ENCODE measurements at places on chromosomes 4 and X.

DNA sequence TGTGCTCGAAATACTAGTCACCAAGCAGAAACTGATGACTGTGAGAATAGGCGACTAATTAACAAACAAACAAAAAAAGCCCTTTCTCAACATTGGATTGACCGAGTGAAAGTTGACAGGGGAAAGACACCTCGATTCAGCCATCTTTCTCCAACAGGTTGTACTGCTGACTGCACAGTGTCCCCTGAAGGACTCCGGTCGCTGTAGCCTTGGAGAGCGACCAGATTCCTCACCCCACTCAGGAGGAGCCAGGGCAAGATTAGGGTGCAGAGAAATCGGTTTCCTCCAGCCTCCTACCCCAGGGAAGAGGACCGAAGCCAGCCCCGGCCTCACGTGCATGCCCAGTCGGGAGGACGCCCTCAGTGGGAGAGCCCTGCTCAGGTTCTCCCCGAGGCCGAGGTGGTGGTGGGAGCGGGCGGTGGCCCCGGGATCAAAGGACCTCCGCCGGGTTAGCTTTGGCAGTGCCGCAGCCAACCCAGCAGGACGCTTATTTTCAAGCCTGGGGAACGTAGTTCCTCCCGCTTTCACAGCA is 1.1 kb upstream of the RAP1GDS1 start:
- no peak for DNase-seq

- no peak for DNase-seq
Observed at GRCh38 chr4:129335818-129336217, 239.9 kb downstream of the C4orf33 start.

DNA sequence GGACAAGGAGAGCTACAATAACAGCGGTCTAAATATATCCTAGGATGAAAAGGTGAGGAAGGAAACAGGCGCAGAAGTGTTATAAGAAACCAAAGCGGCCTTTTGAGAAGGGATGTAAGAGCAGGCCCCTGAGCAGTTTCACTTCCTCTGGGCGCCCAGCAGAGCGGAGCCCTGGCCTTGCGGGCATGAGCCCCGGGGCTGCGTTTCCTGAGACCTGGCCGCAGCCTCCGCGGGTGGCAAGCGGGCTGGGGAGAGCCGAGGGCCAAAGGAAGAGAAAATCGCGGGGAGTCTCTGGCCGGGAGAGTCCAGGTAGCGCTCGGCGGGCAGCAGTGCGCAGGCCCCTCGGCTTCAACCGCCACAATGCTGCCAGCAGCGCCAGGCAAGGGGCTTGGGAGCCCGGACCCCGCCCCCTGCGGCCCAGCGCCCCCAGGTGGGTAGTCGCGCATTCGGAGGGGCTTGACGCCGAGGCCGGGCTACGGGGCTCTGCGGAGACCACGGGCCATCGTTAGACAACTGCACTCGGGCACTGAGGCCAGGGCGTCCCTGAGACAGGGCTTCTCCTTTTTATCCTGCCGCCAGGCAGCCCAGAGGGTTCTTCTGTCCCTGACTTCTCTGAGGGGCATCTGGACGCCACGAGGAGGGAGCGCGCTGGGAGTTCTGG is at the start of gene BANK1:
Gene BANK1 (plus strand): TSS at position 210 of the 661 bp plus-strand sequence. CDS start 151 bp downstream, at position 361.
- DNase-seq, result peak; percentile 1

DNA sequence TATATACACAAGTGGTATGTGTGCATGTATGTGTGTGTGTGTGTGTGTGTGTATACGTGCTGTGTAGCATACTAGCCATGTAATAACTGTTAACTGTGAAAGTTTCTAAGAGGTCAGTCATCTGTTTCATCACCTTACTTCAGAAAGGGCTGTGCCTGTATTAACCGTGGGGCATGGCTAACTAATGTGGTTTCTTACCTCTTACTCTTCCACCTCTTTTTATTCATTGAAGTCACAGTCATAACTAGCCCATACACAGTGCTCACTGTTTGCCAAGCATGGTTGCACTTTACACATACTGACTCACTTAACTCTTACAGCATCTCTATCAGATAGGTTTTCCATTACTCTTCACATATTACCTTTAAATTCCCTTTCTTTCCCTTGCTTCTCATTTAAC is 23.7 kb upstream of the LRAT start:
- DNase-seq, result no peak

DNA sequence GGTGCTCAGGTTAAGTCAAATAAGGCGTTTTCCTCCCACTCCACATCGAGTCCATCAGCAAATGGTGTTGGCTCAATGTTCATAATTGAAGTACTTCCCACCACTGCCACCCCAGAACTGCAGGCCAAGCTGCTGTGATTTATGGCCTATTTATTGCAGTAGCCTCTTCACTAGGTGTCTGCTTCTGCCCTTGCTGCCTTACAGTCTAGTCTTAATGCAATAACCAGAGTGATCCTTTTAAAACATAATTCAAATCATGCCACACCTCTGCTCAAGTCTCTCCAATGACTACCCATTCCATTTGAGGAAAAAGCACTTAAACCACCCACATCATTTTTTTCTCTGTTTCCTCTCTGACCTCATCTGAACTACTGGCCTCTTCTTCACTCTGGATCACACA is 220.3 kb downstream of the KCNIP4 start:
- no peak for DNase-seq

DNA sequence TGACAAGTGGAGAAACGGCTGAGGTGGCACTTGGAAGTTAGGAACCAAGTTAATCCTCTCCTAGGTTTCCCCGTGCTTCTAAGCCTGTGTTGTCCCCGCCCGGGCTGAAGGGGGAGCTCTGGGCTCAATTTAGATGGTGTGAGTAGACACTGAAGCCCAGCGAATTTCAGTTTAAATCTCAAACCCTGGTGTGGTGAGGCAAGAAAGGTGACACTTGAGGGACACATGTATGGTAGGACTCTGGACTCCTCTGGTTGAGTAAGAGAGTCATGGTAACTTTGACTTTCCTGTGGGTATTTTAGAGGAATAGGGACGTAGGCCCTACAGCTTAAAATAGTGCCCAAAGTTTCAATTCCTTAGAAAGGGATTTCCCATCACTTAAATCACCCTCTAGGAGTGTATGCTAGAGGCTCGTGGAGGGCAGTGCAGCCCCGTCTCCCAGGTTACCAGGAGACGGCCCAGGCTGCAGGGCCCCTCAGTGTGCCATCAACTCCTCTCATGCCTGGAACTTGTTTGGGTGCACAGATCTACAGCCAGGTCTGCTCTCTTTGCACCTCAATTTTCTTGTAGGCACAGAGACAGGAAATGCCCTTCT is 24.0 kb downstream of the HAND2 start:
- DNase-seq, result no peak

DNA sequence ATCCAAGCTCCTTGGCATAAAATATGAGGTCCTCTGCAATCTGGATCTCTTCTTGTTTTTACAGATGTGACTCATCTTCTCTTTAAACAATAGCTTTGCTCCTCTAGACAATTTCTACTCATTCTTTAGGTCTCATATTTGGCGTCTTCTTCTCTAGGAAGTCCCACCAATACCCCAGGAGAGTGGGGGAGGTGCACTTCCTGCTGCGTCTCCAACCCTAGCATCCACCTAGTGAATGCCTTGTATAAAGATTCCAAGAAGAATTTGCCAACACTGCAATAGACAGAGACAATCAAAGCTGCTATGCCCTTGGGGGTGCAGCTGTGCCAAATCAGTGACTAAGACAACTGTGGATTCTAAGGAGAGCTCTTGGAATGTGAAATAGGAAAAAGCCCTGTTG is 45.7 kb upstream of the SLC10A7 start:
- no peak for DNase-seq

- DNase-seq, result no peak
Observed at GRCh38 chr4:132982151-132982550, 166.9 kb upstream of the PCDH10 start.

DNA sequence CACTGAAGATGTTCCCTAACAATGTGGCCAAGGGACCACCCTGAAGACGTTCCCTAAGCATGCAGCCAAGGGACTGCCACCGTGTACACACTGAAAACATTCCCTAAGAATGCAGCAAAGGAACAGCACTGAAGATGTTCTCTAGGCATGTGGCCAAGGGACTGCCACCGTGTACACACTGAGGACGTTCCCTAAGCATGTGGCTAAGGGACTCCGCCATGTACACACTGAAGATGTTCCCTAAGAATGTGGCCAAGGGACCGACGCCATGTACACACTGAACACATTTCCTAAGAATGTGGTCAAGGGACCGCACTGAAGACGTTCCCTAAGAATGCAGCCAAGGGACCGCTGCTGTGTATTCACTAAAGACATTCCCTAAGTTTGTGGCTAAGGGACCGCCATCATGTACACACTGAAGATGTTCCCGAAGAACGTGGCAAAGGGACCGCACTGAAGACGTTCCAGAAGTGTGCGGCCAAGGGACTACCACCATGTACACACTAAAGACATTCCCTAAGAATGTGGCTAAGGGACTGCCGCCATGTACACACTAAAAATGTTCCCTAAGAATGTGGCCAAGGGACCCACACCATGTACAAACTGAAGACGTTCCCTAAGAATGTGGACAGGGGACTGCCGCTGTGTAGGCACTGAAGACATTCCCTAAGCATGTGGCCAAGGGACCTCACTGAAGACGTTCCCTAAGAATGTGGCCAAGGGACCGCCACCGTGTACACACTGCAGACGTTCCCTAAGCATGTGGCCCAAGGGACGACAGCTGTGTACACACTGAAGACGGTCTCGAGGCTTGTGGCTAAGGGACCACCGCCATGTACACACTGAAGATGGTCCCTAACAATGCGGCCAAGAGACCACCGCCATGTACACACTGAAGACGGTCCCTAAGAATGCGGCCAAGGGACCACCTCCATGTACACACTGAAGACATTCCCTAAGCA is 54.8 kb downstream of the DHRSX start:
- no peak for DNase-seq

Data from stimulated activated CD4-positive, alpha-beta T cell treated with anti-CD3 and anti-CD28 coated beads, TNF-alpha, amount 100 ng/mL, for 1 hour (primary cell).